ENCODE measurements at places on chromosomes 4 and X.

- no peak for DNase-seq
These were observed 36.7 kb upstream of the GUCY1A1 start for GRCh38 chr4:155629956-155630355.

GRCh38 chr4:28686618-28687017, 1826.0 kb downstream of the STIM2 start:
- no peak for DNase-seq

- DNase-seq, result no peak
These were observed 68.3 kb upstream of the SLC7A11 start for GRCh38 chr4:138310498-138310897.

DNA sequence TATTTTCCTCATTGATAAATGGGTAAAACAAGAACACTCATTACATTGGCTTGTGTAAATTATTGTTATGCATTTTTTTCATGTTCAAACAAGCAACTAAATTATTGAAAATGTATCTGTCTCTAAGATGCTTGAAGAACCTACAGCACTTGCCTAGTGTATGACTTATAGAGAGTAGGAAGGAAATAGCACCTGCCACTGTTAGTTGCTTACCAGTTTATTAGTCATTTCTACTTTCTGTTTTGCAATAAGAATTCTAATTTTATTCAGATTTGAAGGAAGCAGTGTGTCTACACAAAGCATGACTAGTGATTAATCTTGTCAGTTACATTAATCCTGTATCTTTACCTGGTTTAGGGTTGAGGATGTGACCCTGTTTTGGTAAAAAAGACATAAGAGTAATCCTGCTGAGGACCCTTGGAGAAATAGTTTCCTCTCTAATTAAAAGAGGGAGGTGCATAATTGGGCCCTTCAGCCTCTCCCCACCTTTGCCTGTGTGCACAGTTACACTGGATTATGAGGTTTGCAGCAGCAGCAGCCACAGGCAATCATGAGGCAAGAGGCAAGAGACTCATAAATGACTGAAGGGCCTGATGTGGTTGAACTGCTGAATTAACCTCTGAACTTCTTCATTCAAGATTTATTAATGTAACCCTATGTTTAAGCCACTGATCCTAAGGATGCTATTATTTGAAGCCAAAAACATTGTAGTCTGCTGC, 1202.1 kb downstream of the ADGRL3 start:
- DNase-seq, result no peak

- no peak for DNase-seq
These were observed 47.7 kb downstream of the HMGB3 start for GRCh38 chrX:151030845-151031244.

- DNase-seq, result no peak
These were observed 121.1 kb downstream of the REPS2 start for GRCh38 chrX:17067534-17067933.

Measured in RWPE1 (cell line).